T-helper 17 cell (primary cell): ENCODE measurements at places on chromosomes 4 and X. TPM values are rescaled to one million over a fixed set of nuclear protein-coding genes. Genes with fewer than 3 reads are reported as not detected.

MAGEA12 gene
- total RNA-seq = not detected

TBC1D8B gene
- 1.8 TPM for total RNA-seq

SPANXN3 gene
- total RNA-seq = not detected

VSIG4 gene
- total RNA-seq = not detected

TEX11 gene
- total RNA-seq = not detected

AWAT2 gene
- not detected for total RNA-seq

SMAD1 gene
- total RNA-seq = 1.3 TPM

CXCL6 gene
- total RNA-seq = not detected

KLB gene
- total RNA-seq = 0.05 TPM

GABRA4 gene
- not detected for total RNA-seq

CD40LG gene
- 34.8 TPM for total RNA-seq

UGT8 gene
- 0.62 TPM for total RNA-seq

HTN3 gene
- total RNA-seq = not detected

IL15 gene
- total RNA-seq = 3.2 TPM

HTN1 gene
- total RNA-seq = not detected
